NCI-H1417 treated with DMSO at 0.1 percent for 48 hours (cell line): ENCODE measurements at places on chromosomes 7 and 10.

- no peak for DNase-seq
Measured at GRCh38 chr7:2105280-2105679, 127.5 kb downstream of the MAD1L1 start.

GRCh38 chr7:100476101-100476780 is 2.8 kb downstream of the TSC22D4 start:
- no peak for DNase-seq

DNA sequence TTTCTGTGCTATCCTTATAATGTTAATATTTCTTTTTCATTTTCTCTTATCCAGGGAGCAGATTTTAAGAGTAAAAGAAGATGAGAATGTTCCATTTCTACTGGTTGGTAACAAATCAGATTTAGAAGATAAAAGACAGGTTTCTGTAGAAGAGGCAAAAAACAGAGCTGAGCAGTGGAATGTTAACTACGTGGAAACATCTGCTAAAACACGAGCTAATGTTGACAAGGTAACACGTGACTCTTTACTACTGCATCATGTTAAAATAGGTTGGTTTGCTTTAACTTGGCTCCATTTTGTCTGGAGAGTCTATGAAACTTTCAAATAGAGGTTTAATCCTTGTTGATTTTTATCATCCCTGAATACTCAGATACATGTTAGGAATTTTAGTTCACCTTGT is 73.3 kb downstream of the RALA start:
- DNase-seq = no peak

- no peak for DNase-seq
Measured at GRCh38 chr10:128443925-128444518, 317.8 kb upstream of the MKI67 start.

DNA sequence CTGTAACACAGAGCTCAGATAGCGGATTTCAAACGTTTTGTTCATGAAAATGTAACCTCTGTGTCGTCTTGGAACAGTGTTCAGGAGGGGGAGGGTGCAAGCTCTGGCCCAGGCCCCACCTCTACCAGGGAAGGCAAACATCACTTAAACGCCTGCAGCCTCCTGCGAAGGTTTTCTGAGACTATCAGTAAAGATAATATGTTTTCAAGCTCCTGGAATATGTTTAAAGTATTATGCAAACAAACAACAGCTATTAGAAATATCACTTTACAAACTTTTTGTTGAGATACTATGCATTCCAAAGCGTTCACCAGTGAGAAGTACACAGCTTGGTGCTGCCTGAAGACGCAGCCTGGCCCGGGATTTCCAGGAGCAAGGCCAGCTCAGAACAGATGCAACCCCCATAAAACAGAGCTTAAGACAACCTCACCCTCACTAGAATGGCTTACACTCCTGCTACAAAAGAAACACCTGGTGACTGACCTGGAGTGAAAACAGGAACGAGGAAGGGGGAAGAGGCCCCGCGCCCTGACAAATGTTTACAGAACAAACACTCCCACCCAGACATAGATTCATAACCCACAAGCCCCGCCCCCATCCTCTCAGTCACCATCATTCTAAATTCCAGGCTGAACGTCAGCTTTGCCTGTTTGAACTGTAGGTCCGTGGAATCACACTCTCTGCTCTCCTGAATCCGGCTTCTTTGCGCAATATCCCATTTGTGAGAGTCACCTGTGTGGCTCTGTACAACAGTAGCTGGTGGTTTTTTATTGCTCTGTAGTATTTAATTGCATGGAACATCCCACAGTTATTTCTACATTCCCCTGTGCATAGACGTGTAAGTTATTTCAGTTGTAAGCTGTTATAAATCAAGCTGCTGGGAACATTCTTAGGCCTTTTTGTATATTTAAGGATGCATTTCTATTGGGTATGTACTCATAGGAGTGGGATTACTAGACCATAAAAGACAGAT is 155.0 kb downstream of the PTPRN2 start:
- peak; percentile 94 for DNase-seq

GRCh38 chr10:7609556-7609955 is 57.2 kb downstream of the ITIH5 start:
- DNase-seq = no peak

DNA sequence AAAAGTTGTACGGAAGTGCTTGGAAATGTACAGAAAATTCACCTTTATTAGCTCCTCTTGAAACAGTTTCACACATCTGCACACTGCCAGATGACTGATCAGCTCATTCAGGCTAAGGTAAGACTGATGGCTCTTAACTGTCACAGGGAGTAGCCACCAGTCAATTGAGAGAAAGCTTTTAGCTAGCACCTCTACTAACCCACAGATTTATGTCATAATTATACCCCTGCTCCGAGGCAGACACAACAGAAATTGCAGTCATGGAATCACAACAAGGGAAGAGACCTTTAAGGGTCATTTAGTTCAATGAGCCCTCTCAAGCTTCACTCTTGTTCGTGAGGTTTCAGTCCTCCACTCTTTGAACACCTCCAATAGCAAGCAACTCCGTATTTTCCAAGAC is 235.4 kb downstream of the TRIL start:
- DNase-seq = peak; percentile 97

- no peak for DNase-seq
Measured at GRCh38 chr7:133753513-133753912, 373.6 kb upstream of the LRGUK start.

DNA sequence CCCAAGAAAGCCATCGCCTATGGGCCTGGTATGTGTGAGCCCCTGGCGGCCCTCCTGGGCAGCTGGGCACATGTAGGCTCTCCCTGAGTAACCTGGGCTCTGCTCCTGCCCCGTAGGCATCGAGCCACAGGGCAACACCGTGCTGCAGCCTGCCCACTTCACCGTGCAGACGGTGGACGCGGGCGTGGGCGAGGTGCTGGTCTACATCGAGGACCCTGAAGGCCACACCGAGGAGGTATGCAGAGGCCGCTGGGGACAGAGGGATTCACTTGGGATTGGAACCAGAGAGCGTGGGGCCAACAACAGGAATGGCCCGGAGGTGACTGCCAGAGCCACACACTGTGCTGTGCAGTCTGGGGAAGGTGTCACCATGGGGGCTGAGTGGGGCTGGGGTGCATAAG is 7.3 kb downstream of the FLNC start:
- DNase-seq = no peak

DNA sequence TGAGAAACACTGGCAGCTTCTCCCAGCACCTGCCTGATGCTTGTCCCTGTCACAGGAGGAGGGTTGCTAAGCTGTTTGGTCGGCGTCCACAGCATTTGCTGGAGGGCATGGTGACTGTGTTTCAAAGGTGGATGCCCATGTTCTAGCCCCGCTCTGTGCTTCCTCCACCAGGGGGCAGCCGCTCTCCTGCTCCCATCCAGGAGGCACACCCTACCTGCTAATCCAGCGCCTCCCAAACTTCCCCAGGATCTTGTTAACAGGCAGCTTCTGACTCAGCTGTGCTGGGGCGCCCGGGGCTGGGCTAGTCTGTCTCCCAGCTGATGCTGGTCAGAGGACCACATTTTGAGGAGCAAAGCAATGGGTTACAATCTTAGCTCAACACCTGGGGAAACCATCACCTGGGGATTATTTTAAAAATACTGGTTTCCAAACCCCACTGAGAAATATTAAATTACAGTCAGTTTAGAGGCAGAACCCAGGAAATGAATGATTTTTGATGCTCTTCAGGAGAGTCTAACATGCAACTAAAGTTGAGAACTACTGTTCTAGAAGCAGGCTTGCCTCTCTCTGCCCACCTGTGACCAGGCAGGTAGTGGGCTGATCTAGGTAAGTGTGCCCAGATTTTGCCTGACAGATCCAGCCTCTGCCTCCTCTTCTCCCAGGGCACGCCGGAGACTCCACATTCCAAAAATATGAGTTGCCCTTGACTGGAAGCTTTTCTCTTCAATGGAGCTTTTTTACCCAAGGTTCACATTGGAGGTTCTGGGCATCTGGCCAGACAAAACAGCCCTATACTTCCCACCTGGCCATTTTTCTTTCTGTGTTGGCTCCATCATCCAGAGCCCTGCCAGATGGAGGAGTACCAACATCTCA is 92.7 kb upstream of the GPR26 start:
- DNase-seq = no peak

- DNase-seq = no peak
Measured at GRCh38 chr7:40186586-40186985, 51.8 kb downstream of the SUGCT start.

- no peak for DNase-seq
Measured at GRCh38 chr7:128322040-128322643, 21.6 kb downstream of the RBM28 start.

- no peak for DNase-seq
Measured at GRCh38 chr7:36001546-36001945, 151.5 kb upstream of the EEPD1 start.

DNA sequence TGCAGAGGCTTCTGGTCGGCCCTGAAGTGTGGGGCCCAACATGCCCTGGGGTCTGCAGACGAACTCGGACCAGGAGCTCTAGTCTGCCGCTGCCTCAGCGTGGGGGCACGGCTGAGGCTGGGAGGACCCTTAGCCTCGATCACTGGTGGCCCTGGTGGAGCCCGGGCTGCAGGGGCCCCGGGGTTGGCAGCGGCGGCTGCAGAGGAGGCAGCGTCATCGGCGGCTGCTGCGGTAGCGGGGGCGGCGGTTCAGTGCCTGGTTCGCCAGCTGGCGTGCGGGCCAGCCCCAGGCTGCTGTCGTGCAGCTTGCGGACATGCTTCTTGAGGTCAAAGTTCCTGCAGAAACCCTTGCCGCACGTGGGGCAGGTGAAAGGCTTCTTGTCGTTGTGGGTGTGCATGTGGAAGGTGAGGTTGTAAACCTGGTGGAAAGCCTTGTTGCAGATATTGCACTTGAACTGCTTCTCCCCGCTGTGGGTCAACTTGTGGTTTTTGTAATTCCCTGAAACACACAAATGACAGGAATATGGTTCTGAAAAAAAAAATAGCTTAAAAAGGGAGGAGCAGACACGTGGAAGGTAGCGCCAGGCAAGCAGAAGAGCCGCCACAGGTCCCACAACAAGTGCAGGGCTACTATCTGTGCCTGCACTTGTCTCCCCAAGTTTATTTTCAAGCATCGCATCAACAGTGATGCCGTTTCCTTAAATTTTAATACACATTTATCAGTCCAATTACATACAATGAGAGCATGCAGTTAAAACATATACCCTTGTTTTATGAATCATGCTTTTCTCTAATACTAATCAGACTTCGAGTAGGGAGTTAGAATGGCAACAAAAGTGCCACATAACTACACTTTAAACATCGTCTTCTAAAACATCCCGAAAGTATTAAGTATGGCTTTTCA is 2.4 kb downstream of the FEZF1 start:
- DNase-seq = no peak

GRCh38 chr10:64036321-64036930 is 515.2 kb downstream of the REEP3 start:
- no peak for DNase-seq

DNA sequence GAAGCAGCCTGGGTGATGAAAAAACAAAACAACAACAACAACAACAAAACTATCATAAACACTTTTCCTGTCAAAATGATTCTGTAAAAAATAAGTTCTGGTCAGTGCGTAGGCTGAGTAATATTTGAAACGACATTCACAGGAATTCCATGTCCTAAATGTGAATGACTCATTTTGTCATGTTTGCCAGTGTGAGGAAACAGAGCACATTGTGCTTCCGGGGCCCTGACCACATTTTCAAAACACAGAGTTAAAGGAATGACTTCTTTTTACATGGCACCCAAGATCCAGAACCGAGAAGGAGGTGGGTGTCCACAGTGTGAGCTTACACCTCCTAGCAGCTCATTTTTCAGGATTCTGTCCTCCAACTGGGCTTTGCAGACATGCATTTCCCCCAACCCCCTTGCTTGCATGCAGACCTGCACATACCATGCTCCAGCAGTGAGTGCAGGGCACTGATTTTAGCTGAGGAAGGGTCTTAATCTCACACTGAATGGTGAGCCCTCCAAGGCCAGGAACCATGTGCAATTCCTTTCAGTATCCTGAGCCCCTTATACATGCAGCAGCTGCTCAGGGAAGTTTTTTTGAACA is 3.0 kb downstream of the CLRN3 start:
- DNase-seq = no peak

DNA sequence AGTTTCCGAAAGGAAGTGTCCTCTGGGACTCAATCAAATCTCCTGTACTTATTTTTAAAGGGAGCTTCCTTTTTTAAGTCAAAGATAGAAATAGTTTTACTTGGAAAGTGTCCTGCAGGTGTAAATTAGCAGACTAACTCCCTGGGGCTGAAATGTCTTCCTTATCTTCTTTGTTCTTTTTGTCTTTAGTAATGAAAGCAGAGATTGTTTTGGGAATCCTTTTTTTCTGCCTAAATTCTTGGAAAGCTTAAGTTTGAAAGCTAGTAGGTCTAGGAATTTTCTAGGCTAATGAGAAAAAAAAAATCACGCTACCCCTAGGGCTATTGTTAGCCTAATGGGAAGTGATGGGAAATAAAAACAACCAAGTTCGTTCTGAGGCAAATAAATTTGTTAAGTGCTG is 139.1 kb upstream of the CSTF2T start:
- DNase-seq = no peak

GRCh38 chr10:119461923-119462322 is 80.6 kb downstream of the RGS10 start:
- no peak for DNase-seq

GRCh38 chr10:23786594-23786993 is 347.7 kb downstream of the OTUD1 start:
- DNase-seq = no peak

DNA sequence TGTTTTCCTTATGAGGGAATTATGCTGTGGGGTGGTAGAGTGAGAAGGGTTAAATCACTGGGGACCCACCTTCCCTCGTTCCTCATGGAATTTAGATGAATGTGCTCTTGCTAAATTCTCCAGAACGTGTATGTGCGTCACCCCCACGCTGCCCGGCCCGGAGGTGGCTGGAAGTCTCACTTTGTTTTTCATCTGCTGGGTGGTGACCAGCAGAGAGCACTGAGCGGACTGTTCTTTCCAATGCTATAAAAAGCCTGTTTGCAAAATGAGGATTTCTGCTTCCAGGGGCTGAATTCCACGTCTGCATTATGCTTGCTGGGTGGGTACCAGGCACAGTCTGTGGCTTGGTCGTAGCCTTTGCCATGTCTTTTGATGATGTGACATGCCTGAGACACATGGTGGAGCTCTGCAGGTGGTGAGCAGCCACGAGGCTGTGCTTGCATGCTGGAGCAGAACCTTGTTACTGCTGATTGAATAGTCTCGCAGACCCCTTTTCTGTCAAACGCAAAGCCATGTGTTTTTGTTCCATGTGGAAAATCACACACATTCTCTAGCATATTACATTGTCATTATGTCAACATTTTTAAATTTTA is 31.9 kb upstream of the INSYN2A start:
- DNase-seq = no peak

GRCh38 chr10:6148251-6148701 is 54.5 kb upstream of the PFKFB3 start:
- DNase-seq = no peak

DNA sequence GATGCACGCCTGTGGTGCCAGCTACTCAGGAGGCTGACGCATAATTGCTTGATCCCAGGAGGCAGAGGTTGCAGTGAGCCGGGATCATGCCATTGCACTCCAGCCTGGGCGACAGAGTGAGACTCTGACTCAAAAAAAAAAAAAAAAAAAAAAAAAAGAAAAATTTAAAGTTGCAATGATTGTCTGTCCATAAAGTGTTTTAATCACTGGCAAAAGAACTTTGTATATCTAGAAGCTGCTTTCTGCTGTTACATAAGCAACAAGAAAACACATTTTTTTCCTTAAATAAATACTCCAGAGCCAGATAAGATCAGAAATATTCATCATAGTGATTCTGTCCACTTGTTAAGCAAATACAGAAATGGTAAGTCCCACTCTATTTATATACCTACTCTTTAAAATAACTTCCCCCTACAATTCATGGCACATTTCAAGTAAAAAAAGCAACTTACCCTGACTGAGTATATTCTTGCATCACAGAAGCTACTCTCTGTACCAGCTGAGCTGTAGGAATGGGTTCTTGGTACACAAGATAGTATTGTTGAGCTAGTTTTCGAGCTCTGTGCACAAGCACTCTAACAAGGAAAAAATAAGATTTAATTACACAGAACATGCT is 7.6 kb downstream of the PSMA2 start:
- DNase-seq = no peak
